Activated T-cell treated with anti-CD3 and anti-CD28 coated beads, Interleukin-2, amount 50 U/mL, for 72 hours (primary cell): ENCODE measurements at places on chromosomes 5 and 9.

- no peak for DNase-seq
Measured at GRCh38 chr9:131203431-131204218, 72.7 kb downstream of the FAM78A start.

- no peak for DNase-seq
Measured at GRCh38 chr5:17694914-17695313, 60.7 kb downstream of the TAF11L14 start.

DNA sequence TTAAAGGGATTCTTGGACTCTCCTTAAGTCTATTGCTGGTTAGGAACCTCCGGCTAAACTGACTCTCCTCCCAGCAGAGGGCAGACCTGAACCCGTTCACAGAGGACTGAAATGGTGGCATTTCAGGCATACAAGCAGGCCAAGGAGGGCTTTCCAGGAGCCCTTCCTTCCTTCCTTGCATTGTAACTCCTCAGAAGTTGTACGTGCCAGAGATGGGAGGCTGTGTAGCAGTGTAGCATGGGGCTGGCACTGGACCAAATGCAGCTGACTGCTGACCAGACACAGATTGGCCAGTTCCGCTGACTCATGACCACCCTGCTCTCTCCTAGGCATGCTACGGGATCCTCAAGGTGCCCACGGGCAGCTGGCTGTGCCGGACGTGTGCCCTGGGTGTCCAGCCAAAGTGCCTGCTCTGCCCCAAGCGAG is 36.4 kb downstream of the JADE2 start:
- no peak for DNase-seq

DNA sequence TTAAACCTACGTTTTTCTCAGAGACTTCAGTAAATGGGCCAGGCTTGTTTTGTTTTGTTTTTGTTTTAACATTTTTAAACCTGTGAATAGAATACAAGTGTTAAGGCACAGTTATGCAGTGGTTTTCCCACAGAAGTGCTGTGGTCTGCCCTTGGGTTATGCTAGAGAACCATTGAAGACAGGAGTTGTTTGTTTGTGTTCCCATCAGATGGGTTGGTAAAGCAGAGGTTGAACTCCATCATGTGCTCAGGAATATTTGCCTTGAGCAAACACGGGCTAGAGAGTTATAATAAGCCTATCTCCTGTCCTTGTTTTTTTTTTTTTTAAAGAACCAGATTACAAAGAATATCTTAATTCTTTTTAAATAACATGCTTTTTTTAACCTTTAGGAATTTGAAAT is 28.5 kb downstream of the RHOBTB3 start:
- no peak for DNase-seq

DNA sequence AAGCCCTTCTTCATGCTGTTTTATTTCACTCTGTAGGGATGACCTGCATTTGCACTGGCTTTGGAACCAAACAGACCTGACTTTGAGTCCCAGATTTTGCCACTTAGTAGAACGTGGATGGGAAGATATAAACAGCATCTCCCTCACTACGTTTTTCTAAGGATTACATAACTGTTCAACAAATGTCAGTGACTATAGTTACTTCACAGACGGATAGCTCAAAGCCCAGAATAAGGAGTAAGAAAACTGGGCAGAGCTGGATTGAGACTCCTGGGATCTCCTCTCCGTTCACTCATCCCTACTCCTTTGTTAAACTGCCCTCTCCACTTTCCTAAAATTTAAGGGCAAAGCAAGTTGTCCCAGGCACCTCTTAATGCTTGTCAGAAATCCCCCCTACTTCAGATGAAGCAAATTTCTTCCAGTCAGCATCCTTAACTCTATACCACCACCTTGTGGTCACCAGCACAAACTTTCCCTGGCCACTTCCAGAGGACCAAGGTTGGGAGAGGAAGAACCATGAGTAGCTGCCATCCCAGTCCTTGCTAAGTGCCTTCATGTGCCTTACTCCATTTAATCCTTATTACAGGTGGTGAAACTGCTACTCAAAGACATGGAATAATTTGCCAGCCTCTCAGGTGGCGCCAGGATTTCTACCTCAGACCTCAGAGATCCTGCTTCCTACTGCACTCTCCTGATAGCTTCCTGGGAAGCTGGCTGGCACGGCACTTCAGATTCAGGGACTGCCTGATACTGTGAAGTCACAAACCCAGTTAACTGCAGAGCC is 38.4 kb downstream of the EGR1 start:
- DNase-seq = peak; percentile 20

- DNase-seq = no peak
Measured at GRCh38 chr5:73254642-73255041, 81.6 kb downstream of the TMEM174 start.

DNA sequence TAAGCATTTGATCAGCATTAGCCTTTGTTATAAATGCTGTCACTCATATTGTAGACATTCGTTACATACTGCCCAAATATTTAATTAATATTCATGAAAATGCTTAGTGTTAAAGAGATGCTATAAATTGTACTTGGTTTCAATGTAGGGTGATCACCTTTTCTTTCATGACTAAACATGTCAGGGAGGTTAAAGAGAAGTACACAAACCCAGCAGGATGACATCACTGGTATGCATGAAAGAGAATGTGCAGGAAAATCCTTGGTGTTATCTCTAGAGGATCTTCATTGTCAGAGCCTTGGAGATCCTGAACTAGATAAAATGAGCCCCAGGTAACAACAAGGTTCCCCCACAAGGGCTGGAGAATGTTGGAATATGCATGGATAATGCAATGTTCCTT is 33.0 kb upstream of the SV2C start:
- no peak for DNase-seq

- no peak for DNase-seq
Measured at GRCh38 chr5:14490309-14490711, 91.3 kb upstream of the OTULINL start.

DNA sequence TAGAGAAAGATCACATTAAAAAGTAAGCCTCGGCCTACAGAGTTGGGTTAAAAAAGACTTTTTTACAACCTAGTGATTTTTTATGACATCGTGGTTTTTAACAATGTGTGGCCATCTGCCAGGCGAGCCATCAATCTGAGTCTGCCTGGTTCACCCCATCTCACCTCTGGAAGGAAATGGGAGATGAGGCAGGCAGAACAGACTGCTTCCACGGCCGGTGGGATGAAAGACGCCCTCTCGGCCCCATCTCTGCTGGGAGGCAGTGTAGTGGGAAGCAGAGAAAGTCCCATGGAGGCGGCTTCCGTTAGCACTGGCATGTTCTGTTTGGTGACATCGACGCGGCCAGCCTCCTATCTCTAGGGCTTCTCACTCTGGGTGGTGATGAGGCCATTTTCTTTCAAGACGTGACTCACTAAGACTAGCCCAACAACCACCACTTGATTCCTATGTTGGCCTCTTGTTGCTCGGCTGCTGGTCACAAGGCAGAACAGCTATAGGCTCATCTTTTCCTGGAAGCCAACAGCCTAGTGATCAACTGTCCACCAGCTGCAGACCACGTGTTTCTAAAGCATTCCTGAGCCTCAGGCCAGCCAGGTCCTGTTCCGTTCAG is 132.4 kb upstream of the OTULINL start:
- DNase-seq = no peak

GRCh38 chr5:4570047-4570995 is 569.8 kb upstream of the ADAMTS16 start:
- no peak for DNase-seq

- no peak for DNase-seq
Measured at GRCh38 chr9:95793924-95794828, 81.3 kb upstream of the ERCC6L2 start.

- peak; percentile 19 for DNase-seq
Measured at GRCh38 chr9:136576269-136576626, 30.4 kb upstream of the NOTCH1 start.

GRCh38 chr9:129263836-129264235 is 85.8 kb upstream of the IER5L start:
- DNase-seq = no peak

DNA sequence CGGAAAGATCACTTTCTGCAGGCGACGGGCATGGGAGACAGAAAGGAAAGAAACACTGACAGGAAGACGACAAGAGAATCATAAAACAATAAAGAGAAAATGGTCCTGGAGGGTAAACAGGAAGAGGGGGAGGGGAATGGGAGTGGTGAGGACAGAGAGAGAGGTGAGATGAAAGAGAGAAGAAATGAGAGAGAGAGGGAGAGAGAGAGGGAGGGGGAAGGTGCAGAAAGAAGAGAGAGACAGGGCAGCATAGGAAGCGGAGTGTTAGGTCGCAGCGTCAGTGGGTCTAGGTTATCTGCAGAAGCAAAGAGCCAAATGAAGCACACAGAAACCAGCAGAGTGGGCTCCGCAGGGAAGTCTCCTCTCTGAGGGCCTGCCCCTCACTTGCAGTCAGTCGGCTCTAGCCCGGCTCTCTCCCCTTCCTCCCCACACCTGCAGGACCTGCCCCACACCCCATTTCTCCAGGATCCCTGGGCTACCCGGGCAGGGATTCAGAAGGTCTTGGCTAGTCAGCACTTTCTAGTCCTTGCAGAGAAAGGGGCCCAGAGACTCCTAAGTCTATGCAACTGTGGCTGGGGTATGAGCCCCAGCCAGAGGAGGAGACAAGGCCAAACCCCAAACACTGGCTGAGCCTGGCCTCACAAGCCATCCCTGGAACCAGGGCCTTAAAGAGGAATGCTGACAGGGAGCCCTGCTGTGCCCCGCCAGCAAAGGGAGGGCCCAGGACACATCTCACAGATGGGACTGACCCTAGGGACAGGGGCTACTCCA is 29.7 kb upstream of the MEIKIN start:
- DNase-seq = peak; percentile 17

DNA sequence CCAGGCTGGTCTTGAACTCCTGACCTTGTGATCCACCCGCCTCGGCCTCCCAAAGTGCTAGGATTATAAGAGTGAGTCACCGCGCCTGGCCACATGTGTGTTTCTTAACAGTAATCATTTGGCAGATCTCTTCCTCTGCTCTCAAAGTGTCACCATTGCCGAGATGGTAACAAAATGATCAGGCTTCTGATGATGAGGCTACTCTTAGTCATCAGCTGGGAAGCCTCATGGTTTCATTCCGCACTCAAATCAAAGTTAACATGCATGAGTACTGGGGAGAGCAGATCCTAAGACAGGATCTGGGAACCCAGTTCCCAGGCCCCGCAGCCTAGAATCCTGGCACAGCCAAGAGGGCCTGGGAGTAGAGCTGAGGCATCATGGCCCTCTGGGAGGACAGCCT is 27.4 kb downstream of the BARHL1 start:
- DNase-seq = no peak

DNA sequence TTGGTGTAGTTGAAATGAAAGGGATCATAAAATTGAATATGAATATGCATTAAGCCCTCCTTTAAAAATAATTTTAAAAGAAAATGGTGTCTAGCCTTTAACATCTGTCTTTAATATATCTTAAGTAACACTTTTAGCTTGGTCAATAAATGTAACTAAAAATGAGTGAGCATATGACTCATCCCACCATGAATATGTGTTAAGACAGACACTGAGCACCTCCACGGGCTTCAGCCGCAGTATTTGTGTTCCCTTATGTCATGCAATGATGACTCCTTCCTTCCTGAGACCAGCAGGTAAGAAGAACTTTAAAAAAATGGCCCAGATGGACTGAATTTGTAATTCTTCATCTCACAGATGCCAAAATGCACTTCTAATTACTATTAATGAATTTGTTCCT is 563.2 kb downstream of the NR2F1-AS1 start:
- no peak for DNase-seq

DNA sequence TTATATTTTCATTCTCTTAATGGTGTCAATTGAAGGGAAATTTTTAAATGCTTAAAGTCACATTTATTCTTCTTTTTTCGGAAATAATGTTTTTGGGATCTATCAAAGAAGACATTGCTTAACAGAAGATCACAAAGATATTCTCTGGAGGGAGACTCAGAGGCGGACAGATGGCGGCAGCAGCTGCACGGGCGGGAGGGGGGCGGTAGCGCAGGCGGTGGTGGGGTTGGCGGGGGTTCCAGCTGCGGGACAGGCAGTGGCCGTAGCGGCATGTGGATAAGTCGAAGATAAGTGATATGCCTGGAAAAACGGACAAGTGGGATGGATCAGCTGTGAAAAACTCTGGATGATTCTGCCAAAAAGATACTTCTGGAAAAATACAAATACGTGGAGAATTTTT is 31.6 kb upstream of the ZDHHC11B start:
- DNase-seq = no peak

DNA sequence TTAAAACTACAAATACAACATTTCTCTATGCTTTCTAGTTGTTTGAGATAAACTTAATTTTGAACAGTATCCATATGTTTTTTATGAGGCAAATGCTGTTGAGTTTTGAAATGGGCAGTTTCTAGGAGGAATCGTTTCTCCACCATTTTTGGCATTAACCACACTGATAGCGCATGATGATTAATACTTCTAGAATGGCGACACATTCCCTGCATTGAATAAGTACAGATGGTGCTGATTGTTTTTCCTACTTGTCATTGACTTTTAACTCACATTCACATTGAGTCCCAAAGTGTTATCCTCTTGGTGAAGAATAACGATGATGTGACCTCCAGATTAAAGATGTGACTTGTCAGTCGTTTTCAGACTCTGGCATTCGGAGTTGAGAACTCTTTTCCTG is 6.5 kb upstream of the CCDC192 start:
- no peak for DNase-seq

- no peak for DNase-seq
Measured at GRCh38 chr9:26132746-26133312, 454.6 kb upstream of the TUSC1 start.

- DNase-seq = no peak
Measured at GRCh38 chr9:17003576-17004240, 131.1 kb upstream of the CNTLN start.

- no peak for DNase-seq
Measured at GRCh38 chr5:60161340-60161934, 267.9 kb upstream of the PDE4D start.

DNA sequence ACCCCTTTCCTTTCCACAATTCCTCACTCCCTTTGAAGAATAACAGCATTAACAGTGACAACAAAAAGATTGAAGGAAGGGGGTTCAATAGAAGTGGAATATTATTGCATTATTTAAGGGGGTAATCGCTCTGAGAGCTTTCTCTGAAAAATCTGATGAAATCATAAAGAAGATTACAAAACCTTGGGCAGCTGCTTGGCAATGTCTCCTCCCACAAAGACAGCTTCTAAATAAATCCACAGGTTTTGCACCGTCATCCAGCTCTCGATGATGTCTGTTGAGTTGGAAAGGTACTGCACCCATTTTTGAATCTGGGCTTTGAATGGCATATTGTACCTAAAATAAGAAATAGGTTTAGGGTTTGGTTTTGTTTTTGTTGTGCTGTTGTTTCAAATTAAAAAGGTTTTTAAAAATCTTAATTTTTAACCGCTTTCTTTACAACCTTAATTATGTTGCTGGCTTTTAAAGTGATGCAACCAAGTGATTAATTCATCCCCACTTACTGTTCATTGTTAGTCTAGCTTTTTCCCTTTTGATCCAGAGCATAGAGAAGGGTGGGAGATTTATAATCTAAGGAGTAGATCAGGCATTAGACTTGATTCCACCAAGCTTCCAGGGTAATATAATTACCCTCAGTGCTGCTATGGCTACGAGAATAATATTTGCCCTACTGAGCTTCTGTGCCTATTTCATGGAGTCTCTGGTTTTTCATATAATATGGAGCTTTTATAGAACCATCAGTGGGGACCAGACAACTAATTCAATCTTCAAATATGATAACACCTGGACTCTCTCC is 85.0 kb downstream of the DNAH5 start:
- no peak for DNase-seq

GRCh38 chr5:43020399-43020746 is 19.7 kb downstream of the ANXA2R start:
- peak; percentile 40 for DNase-seq
